CD4-positive, alpha-beta T cell treated with Interleukin-17A for 4 hours (primary cell): ENCODE measurements at places on chromosomes 16 and 17.

- no peak for DNase-seq
Observed at GRCh38 chr17:70767102-70767701, 597.9 kb downstream of the KCNJ2 start.

- DNase-seq = no peak
Observed at GRCh38 chr16:82582975-82583374, 43.8 kb upstream of the CDH13 start.

DNA sequence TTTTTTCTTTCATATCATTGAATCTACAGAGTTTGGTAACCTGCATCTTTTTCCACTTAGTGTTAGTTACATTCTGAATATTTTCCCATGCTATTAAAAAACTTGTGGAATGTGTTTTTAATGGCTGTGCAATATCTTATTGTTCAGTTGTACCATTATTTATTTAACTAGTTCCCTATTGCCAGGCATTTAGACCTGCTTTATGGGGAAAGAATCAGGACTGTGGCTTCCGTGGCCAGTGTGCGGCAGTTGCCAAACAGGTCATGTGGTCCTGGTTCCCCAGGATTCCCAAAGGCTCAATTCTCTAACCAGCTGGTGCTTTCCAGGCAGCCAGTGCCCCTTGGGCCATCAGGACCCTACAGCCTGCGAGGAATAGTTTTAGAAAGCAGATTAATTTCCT lies 30.8 kb downstream of the NDEL1 start:
- no peak for DNase-seq

DNA sequence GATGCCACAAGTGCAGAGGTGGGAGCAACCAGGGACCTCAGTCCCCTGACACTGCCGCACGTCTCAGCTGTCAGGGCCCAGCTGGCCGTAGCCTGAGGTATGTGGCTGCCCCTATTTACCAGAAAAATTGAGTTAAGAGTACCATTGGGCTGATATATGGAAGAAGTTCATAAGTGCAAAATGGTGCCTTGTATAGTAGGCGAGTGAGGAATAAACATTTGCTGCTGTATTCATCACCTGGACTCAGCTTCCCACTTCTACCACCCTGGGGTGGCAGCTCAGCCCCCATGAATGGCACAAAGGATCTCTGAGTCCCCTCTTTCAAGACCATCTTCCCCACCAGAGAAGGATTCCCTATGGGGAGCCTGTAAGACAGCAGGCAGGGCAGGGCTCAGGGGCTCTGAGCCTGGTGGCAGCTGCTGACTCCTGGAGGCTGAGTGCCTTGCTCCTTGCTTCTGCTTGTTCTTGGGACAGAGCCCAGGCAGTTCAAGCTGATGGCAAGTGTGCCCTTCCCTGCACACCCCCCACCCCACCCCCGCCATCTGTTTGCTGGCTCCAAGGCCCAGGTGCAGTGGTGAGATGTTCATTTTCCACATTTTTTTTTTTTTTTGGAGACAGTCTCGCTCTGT lies 29.0 kb downstream of the TRPV2 start:
- no peak for DNase-seq

DNA sequence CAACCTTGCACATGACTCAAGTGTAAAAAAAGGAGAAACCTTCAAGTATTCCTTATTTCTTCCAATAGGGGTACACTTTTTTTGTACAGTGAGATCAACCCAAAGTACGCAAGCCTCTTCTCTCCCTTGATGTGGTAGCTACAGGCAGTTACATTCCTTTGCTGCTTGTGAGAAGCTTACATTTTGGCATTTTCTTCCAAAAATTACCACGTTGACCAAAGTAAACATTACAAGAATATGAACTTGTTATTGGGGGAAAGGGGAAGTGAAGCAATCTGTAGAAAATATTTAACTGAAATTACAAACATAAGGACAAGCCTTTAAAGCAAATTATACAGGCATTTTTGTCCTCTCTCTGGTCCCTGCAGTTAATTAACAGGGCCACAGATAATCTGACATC lies 97.0 kb upstream of the TOB1 start:
- DNase-seq = no peak

GRCh38 chr16:68793401-68793857 lies 49.9 kb upstream of the TANGO6 start:
- DNase-seq = no peak
